ENCODE measurements at places on chromosomes 1 and 21.

DNA sequence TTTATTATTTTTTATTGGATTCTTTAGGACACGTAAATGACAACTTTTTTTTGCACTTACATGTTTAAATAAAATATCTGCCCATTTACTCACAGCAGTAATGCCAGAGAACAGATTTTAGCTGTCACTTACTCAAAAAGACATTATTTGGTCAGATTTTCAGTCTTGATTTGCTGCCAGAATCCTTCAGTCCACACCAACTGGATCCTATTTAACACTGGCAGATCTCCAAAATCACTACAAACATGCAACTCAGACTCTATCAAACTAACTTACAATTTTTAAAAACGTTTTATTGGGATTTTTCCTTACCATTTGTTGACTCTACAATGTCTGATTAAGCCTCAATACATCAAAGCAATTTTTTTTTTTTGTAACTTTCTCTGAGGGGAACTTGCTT lies 11.1 kb downstream of the ATP6V1G3 start:
- no peak for DNase-seq

DNA sequence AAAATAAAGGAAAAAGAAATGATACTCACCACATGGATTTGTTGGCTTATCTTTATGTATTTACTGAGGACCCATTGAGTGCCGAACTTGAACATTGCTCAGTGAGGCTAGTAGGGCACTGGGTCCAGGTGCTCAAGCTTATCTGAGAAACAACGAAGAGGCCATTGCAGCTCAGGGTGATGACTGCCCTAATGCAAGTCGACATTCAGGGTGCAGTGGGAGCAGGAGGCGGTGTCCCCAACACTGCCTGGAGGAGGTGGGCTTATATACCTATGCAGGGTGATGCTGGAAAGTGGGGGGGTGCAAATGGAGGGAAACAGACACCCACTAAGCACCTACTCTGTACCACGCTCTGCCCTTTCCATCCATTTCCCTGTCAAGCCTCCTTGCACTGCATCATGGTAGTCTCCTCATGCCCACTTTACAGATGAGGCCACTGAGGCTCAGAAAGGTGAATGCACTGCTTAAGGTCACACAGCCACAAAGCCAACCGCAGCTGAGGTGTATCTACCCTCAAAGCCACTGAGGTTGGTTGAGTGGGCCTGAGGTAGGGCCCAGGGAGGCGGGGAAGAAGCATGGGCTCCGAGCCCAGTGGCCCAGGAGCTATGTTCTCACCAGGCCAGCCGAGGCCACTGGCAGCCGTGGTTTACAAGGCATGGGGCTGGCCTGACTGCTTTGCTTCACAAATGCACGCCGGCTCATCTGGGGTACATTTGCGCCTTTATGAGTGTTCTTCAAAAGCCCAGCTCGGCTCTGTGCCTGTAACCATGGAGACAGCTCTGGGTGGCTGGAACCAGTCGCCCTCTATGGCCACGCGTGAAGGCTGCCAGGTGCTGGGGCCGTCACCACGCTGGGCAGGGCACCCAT lies 103.8 kb downstream of the EPHB2 start:
- no peak for DNase-seq

DNA sequence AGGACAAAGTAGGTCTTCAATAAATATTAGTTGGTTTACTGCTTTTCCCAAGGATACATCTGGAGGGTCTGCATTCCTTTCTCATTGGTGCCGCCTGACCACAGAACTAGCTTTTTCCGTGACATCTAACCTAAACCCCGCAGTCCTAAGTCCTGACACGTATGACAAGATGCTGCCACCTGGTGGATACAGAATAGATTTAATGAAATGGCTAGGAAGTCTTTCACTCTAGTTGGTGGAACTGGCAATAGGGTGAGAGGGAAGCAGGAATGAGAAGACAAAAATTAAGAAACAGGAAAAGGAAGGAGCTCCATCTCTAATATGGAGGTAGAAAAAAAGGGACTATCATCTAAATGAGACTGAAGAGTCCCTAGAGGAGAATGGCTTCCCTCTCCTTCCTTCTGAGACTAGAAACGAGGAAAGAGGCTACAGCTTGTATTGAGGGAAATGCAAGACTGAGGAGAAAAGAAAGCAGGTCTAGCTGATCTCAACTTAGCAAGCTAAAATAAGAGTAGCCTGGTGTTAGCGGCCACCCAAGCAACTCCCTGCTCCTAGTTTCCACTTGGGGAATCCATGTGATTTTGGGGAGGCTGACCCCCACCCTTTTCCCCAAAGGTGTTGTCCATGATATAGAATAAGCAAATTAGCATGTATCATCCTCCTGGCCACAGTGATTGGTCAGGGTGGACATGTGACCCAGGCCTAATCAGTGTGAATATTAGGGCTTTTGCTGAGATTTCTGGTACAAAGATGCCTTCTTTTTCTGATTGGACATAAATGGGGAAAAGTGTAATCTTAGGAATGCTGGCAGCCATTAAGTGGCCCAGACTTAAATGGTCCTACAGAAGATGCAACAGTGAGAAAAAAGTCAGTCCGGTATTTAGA lies 5.9 kb downstream of the RFX5 start:
- peak; percentile 84 for DNase-seq

- DNase-seq = no peak
Observed at GRCh38 chr1:236638945-236639344, 34.6 kb upstream of the HEATR1 start.

DNA sequence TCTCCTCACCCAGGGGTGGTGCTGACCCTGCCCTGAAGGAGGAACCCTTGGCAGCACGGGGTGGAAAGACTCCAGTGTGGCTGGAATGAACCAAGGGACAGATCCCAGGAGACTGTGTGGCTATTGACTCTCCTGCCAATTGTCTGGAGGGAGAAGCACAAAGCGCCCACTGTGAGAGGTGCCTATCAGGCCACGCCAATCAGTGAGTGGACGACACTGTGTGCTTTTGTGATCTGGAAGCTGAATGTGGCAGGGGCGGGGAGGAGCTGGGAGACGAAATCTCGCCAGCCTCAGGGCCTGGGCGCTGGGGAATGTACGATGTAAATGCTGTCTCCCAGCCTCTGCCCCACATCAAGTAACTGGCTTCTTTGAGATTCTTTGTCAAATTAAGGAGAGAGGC lies 167.1 kb downstream of the ZBTB18 start:
- no peak for DNase-seq

DNA sequence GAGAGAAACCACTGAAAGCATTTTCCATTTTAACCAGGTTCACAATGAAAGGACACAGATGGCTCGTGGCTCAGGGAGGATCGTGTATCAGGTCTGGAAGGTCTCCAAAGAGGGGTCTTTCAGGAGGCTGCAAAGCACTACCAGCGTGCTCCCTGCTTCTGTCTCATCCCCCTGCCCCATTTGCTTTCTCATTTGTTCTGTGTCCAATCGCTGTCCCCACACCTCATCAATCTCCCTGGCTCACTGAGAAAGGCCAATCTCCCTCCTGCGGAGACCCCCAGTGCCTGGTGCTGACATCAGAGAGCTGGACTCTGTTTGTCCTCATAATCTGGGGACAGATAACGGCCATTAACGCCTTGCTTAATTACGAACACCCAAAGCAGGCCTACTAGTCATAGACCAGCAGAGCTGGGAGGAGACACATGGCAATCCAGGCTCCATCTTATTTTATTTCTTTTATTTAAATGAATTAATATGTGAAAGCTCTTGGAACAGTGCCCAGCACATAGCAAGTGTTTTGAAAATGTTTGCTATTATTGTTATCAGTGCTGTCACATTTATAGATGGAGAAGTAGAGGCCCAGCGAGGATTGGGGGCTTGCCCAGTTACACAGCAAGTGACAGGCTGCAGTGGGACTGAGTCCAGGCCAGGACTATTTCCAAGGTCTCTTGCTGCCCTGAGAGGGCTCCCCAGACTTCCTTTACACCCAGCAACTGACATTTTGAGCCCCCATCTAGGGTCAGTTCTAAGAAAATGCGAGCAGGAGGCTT lies 341.0 kb upstream of the USP24 start:
- DNase-seq = no peak

All from inflammatory macrophage (primary cell).